A549 treated with DMSO at 1 μM for 4 hours (cell line): ENCODE measurements at places on chromosomes 5 and 9. TPM values are rescaled to one million over a fixed set of nuclear protein-coding genes. Genes with fewer than 3 reads are reported as not detected.

Gene TMEM171
- 4.8 to 6.9 TPM (median 5.8 TPM) in 5 replicates for total RNA-seq

Gene FBXL7
- 0.89 to 1.9 TPM (median 1.6 TPM) in 5 replicates for total RNA-seq

Gene ISOC1
- total RNA-seq: 16.7 to 20.9 TPM (median 17.9 TPM) in 5 replicates

Gene PLAC8L1
- total RNA-seq: 0.42 to 0.57 TPM (median 0.49 TPM) in 3 of 5 replicates, not detected in the others

Gene PCDHB7
- not detected in 5 replicates for total RNA-seq

Gene MYMK
- total RNA-seq: not detected in 5 replicates

Gene PCDHGA6
- total RNA-seq: 0.19 to 0.39 TPM (median 0.26 TPM) in 5 replicates

Gene SPAAR
- 0.08 TPM in 1 of 5 replicates, not detected in the others for total RNA-seq

Gene TBC1D2
- 9.2 to 11.2 TPM (median 10.3 TPM) in 5 replicates for total RNA-seq

Gene NOXA1
- total RNA-seq: 0.66 to 1.7 TPM (median 1.4 TPM) in 5 replicates

Gene IFNB1
- not detected in 5 replicates for total RNA-seq

Gene SOHLH1
- not detected in 5 replicates for total RNA-seq

Gene SLC36A3
- total RNA-seq: not detected in 5 replicates

Gene CER1
- total RNA-seq: not detected in 5 replicates
